Urothelium cell line (cell line): ENCODE measurements at places on chromosomes 7 and 10.

GRCh38 chr10:20888620-20889330, 8.3 kb downstream of the NEBL start:
- DNase-seq, result no peak

GRCh38 chr10:118970770-118971169, 58.7 kb upstream of the NANOS1 start:
- DNase-seq, result no peak

- DNase-seq, result no peak
Observed at GRCh38 chr7:67631476-67631875, 634.8 kb downstream of the TYW1 start.

DNA sequence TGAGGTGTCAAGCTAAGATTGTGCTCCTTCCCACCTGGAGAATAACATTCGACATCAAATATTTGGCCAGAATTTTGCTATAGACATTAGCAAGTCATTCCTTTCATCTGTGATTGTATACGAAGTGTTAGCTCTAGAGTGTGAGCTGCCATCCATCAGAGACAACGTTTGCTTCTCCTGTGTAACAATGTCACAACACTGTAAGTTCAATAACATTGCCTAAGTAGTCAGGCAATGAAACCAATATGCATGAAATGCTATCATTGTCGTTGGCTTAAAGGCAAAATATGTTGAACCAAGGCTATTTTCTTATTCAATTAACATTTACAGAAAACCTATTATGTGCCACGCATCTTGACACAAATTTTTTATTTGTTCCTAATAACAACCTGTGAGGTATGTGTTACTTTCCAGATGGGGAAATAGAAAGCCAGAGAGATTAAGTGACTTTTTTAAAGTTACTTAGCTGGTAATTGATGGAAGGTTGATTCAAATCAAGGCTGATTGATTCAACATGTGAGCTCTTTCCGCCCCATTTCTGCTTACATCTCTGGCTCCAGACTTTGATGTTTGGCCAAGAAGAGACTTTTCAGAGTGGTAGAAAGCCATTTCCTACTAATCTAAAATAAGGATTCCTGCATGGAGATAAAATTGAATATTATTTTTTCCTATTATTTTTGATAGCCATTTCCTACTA, 32.0 kb downstream of the BET1 start:
- no peak for DNase-seq

DNA sequence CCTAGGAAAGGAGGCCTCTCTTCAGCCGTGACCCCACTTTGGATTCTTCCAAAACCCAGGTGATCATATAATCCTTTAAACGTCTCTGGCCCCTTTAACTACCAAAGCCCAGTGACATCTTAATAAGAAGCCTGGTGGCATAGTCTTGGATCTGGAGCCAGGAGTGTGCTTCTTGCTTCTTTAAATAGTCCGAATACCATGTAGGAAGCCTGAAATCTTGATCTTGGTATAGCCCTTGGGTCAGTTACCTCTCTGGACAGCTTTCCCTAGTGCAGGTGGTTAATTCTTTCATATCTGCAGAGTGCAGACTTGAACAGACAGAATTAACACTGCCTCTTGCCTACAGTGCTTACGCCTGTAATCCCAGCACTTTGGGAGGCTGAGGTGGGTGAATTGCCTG, 138.6 kb upstream of the EFCAB10 start:
- no peak for DNase-seq

DNA sequence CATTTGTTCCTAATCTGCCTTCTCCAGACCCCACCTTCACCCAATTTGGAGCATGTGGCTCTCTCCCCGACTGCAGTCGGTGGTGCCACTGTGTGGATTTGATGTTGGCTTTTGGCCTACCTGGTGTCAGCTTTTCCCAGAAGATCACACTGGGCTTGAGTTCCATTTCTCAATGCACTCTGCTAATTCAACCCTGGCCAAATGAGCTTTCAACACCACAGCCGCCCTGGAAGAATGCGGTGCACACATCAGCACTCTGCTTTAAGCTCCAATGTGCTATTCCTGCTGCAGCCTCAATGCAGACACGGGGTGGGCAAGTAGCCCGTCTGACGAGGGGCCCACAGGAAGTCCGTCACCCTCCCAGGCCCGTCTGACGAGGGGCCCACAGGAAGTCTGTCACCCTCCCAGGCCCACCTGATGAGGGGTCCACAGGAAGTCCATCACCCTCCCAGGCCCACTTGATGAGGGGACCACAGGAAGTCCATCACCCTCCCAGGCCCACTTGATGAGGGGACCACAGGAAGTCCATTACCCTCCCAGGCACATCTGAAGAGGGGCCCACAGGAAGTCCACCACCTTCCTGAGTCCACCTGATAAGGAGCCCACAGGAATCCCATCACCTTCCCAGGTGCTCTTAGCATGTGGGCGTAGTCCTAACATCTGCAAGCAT, 64.4 kb downstream of the ASB13 start:
- DNase-seq, result no peak

DNA sequence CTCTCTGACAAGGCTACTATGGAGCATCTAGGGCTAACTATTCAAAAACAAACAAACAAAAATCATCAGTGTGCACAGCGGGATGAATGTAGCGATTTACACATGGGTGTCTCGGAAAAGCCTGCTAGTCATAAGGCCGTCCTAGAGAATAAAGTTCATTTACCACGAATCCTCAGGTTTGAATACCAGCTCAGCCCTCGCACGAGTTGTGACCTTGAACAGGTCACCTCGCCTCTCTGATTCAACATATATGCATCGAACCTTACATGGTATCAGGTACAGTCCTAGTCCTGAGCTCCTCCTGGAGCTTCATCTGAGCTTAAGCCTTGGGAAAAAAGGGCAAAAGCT, 572 bp downstream of the ATP5MF start:
- DNase-seq, result no peak

DNA sequence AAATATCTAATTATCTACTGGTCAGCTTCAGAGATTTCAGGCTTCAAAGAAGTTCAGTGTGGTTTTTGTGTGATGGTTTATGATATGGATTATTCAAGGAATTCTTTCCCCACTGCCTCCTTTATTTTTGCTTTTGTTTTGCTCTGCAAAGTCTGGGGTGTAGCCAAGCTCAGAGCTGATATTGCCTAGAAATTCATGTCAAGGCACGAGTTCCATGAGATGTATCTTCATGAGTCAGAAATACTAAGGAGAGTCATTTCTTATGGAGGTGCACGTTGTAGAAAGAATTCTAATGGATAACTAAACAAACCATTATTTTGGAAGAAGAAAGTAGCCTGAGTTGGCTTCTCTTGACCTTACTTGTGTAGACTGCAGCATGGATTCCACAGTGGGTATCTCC, 37.4 kb downstream of the VIM start:
- DNase-seq, result no peak

DNA sequence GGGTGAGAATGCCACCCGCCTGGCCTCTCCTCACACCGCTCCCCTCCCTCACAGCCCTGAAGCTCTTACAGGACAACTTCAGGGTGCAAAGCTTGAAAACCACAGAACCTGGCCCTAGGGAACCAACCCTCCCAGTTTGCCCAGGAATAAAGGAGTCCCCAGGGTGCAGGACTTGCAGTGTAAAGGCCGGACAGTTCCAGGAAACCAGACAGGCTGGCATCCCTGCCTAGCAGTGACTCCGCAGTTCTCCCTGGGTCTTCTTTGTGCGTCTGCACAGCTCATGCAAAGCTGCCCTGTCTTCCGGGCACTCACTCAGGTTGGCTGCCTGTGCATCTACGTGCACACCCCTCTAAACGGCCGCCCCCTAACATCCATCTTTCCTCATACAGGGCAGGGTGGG, 36.1 kb downstream of the HSPA12A start:
- DNase-seq, result no peak

- peak; percentile 29 for DNase-seq
Observed at GRCh38 chr10:89466599-89467035, 52.2 kb downstream of the IFIT5 start.

- DNase-seq, result no peak
Observed at GRCh38 chr10:130809181-130809580, 502.3 kb downstream of the TCERG1L start.

DNA sequence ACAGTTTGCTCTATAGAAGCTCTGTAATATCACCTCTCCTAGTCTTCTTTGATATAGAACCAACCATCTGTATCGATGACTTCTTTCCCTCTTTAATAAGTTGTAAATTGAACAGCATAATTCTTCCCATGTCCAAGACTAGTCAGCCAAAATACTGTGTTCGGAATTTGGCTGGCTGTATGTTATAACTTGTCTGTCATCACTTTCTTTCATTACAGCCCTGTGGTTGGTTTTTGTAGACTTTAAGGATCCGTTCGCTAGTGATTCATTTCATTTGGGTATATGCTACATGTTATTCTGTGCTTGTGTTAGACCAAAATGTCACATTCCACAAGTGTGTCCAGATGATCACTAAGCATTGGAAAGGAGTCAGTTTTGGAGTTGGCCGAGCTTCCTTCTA, 155.4 kb upstream of the ITGB1 start:
- DNase-seq, result no peak

DNA sequence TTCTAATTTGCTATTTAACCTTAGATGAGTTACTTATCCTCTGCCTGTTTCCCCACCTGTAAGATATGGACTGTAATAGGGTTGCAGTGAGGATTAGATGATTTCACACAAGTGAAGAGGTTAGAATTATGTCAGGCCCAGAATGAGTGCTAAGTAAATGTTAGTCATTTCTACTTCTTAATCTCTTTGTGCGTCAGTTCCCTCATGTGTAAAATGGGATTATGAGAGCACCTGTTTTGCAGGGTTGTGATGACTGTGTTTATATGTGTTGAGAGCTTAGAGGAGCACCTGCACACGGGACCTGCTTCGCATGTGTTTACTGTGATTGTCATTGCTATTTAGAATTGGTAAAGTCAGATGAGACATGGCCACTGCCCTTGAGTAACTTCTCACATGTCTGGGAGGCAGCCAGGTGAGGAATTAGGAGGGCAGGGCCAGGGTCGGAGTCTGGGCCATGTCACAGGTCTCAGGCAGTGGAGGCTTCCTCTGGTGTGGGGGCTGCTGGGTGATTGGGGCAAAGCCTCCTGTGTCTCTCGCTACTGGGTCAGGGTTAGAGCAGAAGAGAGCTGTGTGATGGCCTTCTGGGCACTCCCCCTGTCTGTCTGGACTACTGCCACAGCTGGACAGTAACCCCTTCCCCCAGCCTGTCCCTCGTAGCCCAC, 106.7 kb downstream of the WDFY4 start:
- DNase-seq, result no peak

- DNase-seq, result no peak
Observed at GRCh38 chr7:158054611-158055010, 533.0 kb downstream of the PTPRN2 start.

GRCh38 chr7:140594131-140594691, 46.4 kb downstream of the DENND2A start:
- no peak for DNase-seq

DNA sequence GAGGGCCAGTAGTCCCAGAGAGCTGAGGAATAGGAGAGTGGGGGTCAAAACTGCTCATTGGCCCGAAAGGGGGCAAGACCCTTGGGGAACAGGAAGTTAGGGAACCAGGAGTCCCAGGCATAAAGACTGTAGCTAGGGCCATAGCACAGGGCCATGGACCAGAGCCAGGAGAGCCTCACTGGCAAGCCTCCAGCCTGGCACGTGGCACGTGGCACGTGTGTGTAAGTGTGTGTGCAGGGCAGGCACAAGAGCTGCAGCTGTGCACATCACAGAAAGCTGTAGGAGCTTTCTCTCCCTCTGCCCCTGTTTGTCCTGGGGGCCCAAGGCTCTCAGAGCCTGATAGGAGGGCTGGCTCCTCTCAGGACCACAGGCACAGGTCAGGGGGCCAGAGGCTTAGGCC, 47.8 kb upstream of the SLF2 start:
- DNase-seq, result no peak

- no peak for DNase-seq
Observed at GRCh38 chr10:11658801-11659368, 47.4 kb upstream of the USP6NL start.

GRCh38 chr10:101118031-101118430, 13.1 kb upstream of the TLX1 start:
- no peak for DNase-seq

DNA sequence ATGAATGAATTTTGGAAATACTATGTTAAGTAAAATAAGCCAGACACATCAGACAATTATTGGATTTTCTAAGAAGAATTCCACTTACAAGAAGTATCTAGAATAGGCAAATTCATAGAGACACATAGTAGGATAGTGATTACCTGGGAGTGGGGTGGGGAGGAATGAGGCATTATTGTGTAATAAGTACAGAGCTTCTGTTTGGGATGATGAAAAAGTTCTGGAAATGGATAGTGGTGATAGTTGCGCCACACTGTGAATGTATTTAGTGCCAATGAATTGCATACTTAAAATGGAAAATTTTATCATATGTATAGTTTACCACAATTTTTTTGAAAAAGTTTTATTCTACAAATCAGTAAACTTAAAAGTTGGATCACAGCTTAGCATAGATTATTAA, 297.2 kb upstream of the KAT6B start:
- DNase-seq, result no peak

GRCh38 chr7:116162992-116163391, 47.3 kb upstream of the TES start:
- DNase-seq, result no peak

DNA sequence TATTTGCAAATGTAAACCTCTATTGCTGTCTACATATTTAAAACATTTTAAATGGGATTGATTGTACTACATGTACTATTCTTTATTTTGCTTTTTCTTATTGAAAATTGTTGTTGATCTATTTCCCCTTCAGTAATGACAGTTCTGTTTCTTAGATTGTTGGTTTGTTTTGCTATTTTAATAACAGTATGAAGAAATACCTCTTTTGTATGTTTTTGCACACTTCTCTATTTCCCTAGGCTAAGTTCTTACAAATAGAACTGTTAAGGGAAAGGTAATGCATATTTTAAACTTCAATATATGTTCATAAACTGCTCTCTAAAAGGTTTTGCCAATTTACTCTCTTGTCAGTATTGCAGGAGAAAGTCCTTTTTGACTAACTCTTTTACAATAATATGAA, 195.0 kb upstream of the PRPS1L1 start:
- no peak for DNase-seq

DNA sequence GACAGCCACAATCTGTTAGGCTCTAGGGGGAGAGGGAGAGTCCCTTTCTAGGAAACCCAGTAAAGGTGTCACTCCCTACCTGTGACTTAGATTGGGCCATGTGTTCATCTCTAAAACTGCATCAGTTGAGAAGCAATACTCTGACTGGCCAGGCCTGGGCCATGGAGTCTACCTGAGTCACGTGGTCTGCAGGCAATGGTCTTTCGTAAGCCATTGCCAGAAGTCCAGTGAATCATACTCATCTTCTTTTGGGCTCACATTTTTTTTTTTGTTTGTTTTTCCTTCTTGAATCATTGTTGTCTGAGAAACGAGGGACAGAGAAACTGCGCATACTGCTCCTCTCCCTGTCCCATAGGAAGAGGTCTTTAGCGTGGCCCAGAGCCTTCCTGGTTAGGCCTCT, 215.6 kb downstream of the CCSER2 start:
- no peak for DNase-seq

DNA sequence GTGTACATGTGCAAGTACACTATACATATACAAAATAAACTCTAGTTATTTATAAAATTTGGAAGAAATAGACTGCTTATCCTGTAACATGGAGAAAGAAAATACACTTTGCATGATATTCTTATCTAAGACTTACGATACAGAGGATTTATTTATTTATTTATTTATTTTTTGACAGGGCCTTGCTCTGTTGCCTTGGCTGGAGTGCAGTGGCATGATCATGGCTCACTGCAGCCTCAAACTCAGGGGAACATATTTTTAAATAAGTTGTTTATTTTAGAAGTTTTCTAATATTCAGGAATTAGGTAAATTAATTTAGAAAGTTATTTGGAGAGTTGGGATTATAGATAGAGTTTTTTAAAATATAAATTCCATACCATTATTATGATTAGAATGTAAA, 116.7 kb downstream of the GPR85 start:
- DNase-seq, result no peak

GRCh38 chr10:118908557-118909256, 120.8 kb upstream of the NANOS1 start:
- no peak for DNase-seq
